Naive thymus-derived CD8-positive, alpha-beta T cell (primary cell): ENCODE measurements at places on chromosomes 11 and 22.

DNA sequence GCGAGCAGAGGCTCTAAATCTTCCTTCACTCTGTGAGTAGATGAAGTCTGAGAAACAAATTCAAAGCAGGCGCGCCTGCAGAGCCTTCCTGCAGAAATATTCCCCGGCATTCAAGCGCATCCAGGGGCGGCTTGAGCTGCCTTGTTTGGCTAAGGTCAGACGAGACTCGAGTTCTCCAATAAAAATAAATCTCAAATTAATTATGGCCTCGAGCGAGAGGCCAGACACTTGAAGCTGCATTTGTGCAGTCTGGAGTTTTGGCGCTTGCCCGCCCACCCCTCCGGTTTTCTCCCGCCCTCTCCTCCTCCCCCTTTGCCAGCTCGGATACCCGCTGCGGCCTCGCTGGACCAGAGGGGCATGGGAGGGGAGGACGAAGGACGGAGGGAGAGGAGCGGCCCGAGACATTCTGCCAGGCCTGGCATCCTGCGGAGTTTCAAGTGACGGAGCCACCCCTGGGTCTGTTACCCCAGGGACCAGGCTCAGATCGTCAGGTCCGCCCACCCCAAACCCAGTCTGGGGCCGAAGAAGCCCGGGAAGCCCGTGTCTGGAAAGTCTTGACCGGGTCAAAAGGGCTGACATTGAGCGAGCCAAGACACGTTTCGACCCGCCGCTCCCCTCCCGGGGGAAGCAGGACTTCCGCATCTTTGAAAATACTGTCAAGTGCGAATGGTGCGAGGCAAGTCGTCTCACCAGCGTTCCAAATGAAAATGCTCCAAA lies 3.8 kb upstream of the FLI1 start:
- no peak for DNase-seq

DNA sequence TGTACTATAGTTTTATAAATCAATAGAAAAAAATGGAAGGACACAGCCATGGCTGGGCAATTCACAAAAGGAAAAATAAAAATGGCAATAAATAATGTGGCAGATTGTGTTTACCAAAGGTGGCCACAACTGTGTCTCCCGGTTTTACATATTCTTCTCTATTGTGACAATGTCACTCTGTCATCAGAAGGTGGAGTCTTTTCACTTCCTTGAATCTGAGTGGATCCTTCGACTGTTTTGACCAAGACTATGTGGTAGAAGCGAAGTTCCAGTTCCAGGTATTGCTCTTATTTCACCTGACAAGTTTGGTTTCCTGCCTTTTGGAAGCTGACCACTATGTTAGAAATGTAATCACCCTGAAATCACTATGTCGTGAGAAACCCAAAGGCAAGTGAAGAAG lies 31.0 kb upstream of the HSD17B12 start:
- no peak for DNase-seq

DNA sequence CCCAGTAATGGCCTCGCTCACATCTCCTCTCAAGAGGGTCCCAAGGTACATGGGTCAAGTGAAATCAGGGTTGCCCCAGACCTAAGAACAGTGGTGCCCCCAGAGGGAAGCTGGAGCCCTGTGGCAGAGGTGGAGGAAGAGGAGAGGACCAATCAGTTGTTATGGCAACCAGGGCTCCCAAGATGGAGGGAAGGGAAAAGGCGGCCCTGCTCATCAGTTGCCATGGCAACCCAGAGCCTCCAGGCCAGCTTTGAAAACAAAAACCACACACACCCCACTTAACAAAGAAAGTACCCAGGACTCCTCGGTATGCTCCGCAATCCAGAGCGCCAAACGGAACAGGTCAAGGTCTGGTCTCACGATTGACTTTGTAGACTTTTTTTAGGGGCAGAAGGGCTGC lies 53.5 kb upstream of the SLC35C1 start:
- DNase-seq, result no peak

GRCh38 chr11:62141111-62142042 lies 17.6 kb downstream of the INCENP start:
- no peak for DNase-seq

DNA sequence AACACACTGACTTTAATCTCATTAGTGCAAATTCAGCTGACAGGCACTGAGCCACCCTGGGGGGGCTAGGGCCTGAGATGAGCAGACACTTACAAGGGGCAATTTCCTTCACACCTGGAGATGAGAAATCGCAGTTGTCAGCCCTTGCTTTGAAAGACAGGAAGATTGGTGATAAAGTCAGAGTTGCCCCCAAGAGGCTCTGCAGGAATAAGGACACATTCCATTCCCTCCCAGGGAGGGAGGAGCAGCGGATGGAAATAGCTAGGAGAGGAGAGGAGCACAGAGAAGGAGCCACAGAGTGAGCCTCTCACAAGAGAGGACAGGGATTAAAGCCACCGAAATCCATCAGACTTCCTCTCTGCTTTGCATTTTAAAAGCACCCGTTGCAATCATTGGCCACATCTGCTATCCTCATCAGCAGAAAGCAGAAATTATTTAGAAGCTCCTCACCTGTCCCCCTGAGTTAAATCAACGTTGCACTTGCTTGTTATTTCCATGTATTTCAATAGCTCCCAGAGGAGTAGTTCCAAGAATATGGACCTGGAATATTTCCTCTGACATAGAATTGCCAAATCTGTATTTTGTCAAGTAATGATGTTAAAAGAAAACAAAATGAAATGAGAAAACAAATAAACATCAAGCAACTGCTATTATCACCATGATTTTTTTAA lies 213.7 kb downstream of the BARX2 start:
- DNase-seq, result no peak

- no peak for DNase-seq
Observed at GRCh38 chr11:130426837-130427341, 1.5 kb downstream of the ADAMTS8 start.

GRCh38 chr11:44992181-44992582 lies 41.5 kb upstream of the TP53I11 start:
- no peak for DNase-seq

GRCh38 chr22:29144786-29145160 lies 60.9 kb upstream of the EMID1 start:
- DNase-seq, result no peak

DNA sequence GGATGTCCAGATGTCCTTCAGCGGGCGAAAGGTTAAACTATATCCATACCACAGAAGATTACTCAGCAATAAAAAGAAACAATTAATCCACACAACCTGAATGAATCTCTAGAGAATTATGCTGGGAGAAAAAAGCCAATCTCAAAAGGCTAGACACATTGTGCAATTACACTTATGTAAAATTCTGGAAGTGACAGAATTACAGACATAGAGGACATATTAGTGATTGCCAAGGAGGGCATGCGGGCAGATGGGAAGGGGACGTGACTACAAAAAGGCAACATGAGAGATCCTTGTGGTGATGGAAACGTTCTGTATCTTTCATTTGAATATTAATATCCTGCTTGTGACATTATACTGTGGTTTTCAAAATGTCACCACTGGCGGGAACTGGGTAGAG lies 103.5 kb upstream of the BMAL1 start:
- DNase-seq, result no peak

DNA sequence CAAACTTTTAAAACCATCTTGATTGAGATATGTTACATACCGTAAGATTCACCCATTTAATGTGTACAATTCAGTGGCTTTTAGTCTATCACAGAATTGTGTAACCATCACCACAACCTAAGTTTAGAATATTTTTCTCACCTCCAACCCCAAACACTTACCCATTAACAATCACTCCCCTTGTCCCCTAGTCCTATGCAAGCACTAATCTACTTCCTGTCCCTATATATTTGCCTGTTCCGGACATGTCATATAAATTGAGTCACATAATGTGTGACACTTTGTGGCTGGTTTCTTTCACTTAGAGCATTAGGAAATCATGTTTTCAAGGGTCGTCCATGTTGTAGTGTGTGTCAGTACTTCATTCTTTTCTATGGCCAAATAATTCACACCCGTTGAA lies 38.8 kb downstream of the RASSF10 start:
- DNase-seq, result no peak

GRCh38 chr22:37258753-37259401 lies 14.8 kb upstream of the RAC2 start:
- DNase-seq, result no peak

- DNase-seq, result no peak
Observed at GRCh38 chr11:63775191-63775590, 6.6 kb upstream of the ZFTA start.

DNA sequence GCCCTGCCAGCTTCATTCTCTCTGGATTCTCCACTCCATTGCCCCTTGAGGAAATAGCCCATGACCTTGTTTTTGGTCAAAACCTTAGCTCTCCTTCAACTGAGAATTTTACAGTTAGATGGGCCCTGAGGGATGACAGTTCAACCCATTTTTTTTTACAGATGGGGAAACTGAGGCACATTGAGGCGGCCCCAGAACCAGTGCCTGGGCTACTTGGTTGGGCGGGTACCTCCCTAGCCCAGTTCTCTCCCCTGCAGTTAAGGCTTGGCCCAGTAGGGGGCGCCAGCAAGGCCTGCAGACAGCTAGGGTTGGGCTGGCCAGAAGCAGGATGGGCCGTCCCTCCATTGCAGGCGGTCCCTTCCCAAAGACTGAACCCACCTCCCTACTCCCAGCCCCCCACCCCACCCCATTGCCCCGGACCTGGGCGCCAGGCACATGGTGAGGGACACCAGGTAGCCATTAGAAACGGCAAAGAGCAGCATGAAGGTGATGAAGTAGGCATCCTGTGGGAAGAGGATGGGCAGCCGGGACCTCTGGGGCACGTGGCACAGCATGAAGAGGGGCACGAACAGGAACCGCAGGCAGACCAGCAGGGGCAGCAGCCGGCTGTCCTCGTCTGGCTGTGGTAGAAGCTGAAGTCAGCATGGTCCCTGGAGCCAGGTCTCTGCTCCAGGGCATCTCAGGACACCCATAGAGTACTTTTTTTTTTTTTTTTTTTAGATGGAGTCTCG lies 7.6 kb downstream of the SLC29A2 start:
- peak; percentile 37 for DNase-seq

DNA sequence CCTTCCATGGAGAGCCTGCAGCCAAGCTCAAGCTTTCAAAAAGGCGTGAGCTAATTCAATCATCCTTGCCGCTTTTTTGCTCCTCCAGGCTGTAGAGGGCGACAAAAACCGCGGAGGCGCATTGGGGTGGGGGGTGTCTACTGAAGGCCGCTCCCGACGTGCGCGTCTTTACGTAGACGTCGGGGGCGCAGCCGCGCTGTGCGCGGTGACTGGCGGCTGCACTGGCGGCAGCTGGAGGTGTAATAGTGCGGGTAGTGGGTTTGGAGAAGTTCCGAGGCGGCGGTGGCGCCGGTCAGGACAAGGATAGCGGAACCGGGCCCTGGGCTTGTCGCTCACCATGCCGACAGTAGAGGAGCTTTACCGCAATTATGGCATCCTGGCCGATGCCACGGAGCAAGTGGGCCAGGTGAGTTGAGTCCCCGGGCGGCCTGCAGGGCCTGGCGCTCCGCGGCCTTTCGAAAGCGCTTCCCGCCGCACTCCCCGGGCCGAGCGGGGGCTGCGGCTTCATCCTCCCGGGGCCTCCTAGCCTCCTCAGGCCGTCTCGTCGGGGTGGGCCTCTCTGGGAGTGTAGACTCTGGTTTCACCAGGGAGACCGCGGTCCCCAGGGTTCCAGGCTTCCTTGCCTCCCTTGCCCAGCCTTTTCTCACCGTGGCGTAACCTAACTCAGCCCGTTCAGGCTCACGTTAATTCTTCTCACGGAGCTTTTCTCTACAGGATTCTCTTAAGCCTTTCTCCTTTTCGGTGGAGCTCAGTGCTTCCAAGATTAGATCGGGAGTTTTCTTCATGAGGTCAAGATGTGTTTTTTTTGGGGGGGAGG lies at the start of gene API5:
Gene API5, plus strand, starts transcription at position 206 of the 817 bp plus-strand sequence. Its CDS starts 132 bp downstream, at position 338.
- peak; percentile 82 for DNase-seq

DNA sequence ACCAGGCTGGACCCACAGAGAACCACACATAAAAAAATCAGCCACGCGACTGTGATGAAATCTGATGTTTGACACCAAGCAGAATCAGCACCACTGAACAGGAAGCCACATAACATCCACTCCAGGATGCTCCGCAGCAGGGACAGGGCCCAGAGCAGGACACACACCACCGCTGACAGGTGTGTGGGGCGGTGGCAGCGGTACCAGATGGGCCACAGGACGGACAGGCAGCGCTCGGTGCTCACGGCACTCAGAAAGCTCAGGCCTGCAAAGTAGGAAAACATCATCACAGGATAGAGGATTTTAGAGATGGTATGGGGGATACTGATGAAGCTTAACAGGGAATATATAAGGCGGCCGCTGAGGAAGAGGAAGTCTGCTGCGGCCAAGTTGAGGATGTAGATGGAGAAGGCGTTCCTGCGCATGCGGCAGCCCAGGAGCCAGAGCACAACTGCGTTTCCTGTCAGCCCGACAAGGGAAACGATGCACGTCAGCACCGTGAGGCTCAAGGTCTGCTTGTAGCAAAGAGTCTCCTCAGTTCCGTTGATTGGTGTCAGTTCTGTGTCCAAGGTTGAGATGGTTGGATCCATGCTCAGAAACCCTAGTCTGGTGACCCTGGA lies 4.9 kb downstream of the MRGPRX1 start:
- DNase-seq, result no peak

DNA sequence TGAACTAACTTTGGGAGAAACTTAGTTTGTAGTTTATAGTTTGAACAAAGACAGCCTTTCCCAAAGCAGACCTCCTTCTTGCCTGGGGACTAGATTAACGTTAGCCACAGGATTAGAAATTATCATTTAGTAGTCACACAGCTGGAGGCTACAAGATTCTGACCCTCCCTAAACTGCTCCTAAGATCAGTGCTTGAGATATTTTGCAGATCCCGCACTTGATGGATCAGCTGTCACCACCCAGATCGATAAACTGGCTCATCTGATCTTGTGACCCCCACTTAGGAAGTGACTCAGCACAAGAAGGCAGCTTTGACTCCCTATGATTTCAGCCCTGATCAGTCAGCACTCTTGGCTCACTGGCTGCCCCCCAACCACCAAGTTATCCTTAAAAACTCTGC lies 1.6 kb downstream of the SLC22A24 start:
- no peak for DNase-seq

DNA sequence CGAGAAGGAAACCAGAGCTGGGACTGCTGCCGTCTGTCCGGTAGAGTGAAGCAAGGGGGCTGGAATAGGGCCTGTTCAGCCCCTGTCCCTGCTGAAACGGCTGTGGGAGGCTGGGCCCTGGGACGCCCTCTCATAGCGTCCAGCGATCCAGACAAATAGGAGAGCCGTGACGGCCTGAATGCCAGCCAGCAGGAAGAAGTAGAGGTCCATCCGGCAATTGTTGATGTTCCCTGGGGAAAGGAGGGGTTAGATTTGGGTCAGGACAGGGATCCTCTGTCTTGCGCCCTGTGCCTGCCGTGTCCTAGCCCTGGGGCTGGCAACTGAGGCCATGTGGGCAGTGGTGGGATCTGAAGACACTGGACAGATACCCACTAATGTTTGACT lies 12.9 kb downstream of the TMEM132A start:
- DNase-seq, result no peak

GRCh38 chr11:27653990-27654758 lies 46.1 kb downstream of the BDNF start:
- no peak for DNase-seq

GRCh38 chr11:74024261-74025029 lies 15.6 kb upstream of the UCP3 start:
- DNase-seq, result no peak
